ENCODE measurements at places on chromosomes 1 and 21.

DNA sequence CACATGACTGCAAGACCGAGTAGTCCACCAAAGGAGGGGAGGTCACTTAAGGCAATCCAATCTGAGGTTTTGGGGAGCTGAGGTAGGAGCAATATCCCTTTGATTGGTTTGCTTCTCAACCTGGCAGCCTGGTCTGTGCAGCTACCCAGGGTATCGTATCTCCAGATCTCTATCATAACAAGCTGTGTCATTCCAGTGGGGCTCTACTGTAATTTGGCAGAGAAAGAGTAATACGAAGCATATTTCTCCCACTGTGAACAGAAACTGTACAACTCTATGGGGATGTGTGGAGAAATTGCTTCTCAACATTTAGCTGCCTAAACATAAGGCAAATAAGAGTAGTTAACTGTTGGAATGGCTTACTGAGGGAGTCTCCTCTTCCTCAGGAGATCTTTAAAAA lies 20.6 kb downstream of the CD101 start:
- no peak for DNase-seq

DNA sequence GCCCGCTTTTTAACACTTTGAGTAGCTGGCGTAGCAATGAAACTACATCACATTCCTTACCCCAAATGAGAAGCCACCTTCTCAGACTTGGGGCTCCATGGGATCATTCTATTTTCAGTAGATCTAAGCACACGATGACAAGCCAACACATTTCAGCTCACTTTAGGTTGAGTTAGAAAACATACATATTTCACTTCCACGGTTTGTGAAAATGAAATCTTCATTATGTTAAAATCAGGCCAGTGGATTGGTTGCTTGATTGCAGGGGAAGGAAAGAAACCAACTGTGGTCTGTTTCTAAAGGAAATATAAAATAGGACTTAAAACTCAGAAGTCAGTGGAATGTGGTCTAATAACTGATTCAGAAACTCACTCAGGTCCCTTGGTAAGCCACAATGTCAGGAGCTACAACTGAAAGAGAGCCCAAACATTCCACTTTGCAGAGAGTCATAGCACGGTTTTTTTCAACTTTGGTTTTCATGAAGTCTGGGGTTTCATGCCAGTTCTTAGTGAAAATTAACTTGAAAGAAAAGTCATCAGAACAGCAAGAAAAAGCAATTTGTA lies 82.3 kb upstream of the TIAM1 start:
- peak; percentile 40 for DNase-seq

DNA sequence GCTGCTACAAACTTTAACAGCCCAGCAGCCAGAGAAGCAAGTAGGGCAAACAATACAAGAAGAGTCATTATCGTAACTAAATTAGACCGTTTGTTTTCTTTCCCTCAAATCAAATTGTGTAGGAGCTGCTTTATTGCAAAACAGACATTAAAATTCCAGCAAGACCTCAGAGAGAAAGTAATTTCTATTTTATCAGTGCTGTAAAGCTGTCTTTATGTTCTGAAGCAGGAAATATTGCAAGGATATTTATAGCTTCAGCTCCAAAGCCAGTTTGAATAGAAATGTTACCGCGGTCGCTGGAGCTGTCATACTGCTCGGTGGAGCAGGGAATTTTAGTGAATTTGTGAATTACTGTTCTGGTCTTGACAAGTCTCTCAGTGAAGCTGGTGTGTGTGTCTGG lies 503.8 kb upstream of the PLXNA2 start:
- no peak for DNase-seq

DNA sequence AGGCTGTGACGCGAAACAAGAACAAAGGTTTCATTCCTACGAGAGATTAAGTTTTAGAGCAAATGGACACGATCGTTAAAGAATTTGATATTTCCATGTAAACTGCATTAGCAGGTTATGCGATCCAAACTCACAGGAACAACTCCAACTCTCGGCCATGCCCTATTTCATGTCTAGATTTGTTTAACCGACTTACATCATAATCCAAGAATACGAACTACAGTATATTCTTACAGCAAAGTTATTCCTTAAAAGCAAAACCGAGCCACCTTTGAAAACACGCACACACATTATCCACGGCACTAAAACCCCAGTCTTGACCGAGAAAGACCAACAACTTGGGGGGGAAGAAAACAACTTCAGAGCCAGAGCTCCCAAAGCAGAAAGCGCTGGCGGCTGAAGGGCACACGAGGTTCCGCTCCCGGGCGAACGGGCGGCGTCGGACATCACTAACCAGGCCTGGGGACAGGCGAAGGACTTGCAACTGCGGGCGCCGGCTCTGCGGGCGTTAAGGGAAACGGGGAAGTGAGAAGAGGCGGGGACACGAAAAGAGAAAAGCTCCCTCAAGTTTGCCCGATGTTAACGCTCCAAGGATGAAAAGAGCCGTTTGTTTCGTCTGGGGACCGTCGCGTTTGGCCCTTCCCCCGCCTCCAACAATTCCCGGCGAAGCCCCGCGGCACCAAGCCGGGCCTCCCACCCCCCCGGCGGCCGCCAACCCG lies 690 bp downstream of the B3GALNT2 start:
- DNase-seq: peak; percentile 52

DNA sequence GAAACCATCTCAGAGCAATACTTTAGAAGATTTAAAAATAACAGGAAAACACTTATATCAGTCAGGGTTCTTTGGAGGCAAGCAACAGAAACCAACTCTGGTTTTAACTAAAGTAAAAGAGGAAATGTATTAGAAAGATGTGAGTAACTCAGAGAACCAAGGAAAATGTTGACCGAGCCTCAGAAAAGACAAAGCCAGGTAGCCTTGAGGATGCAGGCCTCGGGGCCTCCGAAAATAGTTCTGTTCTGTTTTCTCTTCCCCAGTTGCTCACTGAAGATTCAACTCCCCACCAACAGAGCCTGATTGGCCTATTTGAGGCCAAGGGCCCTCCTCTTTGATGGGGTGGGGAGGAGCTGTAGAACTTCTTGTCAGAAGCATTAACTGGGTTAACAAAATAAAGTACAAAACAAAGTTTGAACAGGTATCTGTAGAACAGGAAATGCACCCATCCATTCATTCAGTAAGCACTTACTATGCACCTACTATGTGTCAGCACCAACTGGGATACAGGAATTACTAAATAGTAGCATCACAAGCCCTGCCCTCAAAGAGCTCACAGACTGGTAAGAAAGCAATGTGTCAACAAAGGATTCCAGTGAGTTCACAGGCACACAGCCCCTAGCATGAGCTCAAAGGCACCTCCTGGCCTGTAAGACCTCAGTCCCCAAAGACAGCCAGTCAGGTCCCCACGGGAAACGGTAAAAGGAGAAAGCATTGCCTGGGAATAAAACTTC lies 12.6 kb downstream of the SLAMF8 start:
- DNase-seq: no peak

- DNase-seq: no peak
These were observed 664.2 kb downstream of the PTPRC start for GRCh38 chr1:199303035-199303434.

Measured in fibroblast of skin of back (primary cell).